ENCODE measurements at places on chromosomes 5 and 9.

DNA sequence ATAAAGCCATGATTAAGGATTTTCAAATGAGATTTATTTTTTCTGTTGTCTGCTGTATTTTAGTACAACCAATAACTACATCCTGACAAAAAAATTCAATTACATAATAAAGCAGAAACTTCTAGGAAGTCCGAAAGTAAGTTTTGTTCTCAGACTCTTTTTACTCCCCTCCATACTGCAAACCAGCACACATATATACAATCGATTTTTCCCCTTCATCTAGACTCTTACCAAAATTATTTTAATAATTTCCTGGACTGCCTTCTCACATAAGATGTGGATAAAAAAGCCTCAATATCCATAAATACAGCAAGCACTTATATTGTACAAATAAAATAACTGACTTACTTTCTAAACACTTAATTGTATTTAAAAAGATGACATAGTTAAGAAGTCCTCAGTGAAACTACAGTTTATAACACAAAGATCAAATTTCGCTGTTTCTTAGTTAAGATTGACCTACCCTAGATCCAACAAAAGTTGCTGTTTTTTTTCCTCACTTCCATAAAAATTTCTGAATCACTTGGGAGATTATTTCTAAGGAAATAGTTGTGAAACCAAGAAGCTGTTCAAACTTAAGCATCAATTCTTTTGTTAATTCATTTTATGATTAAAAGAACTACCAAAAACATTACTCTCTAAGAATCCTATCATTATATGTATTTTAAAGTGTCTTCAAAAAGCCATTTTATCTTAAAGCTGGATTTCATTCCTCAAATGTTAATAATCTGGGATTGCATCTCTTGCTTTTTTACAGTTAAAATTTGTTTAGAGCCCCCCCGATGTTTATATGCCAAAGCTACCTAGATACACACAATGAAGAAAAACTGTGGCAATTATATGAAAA is 74.7 kb upstream of the IFNE start:
- DNase-seq, result no peak

- no peak for DNase-seq
These were observed 12.0 kb downstream of the RUSC2 start for GRCh38 chr9:35501946-35502345.

DNA sequence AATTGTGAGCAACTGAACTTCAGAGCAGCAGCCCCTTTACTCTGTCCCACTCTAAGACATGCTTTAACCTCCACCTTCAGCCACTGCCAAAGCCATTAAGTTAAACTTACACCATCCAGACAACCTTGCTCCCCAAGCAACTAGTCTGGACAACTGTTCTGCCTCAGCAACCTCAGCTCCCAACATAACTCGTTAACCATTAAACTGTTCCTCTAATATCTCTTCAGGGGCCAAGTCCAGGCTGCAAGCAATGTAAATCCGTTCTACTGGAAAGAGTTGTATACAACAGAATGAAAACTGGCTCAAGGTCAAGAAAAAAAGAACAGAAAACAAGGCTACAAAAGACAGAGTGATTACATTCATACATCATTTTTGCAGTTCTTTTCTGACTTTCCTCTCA is 131.7 kb upstream of the TARS1 start:
- no peak for DNase-seq

GRCh38 chr5:105687493-105687892 is 1983.2 kb downstream of the EFNA5 start:
- DNase-seq, result no peak

GRCh38 chr9:126123927-126124326 is 202.7 kb upstream of the MVB12B start:
- no peak for DNase-seq

Data from stimulated activated CD4-positive, alpha-beta T cell treated with anti-CD3 and anti-CD28 coated beads, Interleukin-2, amount 100 ng/mL, for 4 hours (primary cell).